Left colon (tissue), 2 donors: ENCODE measurements at places on chromosomes 11 and 22. TPM values are rescaled to one million over a fixed set of nuclear protein-coding genes. Genes with fewer than 3 reads are reported as not detected.

- DNase-seq: peak; percentile 26
Measured at GRCh38 chr22:30424534-30425326, 838 bp upstream of the MTFP1 start.

Gene OR10G6
- not detected for total RNA-seq

DNA sequence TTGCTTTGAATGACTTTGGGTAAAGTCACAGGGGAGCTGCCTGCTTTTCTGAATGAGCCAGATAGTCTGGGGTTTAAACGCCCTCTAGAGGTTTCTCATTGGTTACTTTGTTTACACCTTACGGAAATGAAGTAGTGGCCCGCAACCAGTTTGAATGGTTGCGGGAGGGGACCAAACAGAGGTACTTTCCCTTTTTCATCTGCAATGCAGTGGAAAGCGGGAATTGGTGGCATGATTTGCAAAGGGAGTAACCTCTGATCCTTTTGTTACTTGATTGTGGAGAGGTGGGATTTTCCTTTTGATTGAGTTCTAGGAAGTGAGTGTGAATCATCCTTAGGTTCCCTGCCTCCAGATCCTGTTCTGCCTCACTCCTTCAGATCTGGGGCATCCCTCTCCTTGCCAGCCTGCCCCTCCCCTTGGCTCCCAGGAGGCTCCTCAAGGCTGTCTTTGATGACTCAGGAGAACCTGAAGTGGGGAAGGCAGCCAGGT, 15.9 kb upstream of the GLYATL1 start:
- no peak for DNase-seq

DNA sequence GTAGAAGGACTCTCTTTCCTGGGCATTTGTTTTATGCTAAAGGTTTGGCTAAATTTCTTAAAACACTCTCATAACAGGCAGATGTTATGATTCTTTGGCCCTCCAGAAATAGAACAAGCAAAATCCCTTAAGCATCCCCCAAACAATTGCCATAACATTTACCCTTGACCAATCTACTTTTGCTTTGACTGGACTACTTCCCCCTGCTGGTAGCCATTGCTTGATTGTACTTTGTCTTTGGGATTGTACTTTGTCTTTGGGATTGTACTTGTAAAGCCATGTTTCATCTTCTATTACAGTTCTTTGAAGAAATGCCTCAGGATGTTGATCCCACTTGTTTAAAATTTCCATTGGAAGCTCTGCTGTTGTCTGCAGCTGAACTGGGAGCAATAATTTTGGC, 53.3 kb upstream of the GLYAT start:
- DNase-seq: no peak

- no peak for DNase-seq
Measured at GRCh38 chr22:32752816-32753520, 48.5 kb upstream of the TIMP3 start.

DNA sequence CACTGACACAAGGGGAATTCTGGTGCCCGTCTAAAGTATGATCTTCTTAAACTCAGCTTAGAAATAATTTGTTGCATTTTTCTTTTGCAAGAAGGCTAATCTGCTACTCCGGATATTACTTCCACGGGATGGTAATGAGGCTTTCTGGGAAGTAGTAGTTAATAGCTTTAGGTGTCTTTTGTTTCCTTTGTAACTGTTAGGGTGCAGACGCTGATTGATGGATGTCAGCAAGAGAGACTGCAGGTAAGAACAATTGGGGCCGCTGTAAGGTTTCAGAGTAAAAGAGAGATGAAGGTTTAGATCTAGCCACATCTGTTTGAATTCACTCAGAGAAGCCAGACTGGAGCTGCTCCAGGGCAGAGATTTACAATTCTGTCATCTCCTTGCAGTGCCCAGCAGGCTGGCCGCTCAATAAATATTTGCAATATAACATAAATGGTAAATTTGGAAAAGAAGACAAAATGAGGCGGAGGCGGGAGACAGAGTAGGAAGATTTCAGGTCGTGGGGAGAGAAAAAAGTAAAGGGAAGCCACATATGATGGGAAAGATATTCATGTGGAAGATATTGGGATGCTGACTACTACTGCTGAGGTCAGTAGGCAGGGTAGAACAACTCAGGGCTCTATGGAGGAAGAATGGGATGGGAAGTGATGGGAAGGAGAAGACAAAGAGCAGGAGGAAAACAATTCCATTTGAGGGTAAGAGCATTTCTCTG, 320.5 kb downstream of the AASDHPPT start:
- no peak for DNase-seq

DNA sequence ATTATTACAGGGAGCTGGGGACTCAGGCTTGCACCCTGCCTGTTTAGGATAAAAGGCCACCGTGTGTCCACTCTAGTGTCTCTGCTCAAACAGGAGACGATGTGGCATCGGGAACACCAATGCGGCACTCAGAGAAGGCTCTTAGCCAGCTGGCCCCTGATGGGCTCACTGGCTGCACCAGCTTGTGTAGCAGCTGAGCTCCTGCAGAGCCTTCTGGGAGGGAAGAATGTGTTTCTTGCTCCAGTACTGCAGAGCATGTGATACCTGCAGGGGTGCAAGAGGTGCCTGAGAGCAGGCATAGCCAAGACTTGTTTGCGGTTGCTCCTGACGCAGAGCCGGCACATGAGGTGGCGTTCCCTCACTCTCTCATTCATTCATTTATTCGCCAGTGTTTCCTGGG, 44.4 kb upstream of the KCNQ1OT1 start:
- peak; percentile 8 for DNase-seq

DNA sequence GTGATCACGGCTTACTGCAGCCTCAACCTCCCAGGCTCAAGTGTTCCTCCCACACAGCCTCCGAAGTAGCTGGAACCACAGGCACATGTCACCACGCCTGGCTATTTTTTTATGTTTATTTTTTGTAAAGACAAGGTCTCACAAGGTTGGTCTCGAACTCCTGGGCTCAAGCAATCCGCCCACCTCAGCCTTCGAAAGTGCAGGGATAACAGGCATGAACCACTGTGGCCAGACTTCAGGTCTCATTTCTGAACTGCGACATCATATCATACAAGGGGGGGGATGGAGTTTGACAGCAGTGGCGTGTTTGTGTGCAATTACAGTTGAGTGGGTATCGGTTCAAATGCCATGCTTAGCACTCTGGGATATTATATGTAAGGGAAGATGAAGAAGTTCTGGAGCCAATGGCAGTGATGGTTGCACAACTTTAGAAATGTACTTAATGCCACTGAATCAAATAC, 6.9 kb downstream of the NAALADL1 start:
- no peak for DNase-seq

DNA sequence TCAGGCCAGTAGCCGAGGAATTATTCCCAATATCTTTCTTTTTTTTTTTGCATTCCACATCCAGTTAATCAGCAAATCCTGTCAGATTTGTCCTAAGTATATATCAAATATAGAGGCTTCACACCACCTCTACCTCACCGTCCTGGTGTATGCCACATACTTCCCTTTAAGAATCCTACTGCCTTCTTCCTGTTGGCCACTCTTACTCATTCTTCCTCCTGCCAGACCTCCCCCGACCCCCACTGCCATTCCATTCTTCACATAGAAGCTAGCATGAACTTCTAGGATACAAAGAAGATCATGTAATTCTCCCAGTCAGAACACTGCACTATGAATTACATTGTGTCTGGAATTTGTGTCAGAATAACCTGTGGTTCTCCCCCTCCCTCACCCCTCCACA, 89.5 kb downstream of the TRIM44 start:
- DNase-seq: no peak

DNA sequence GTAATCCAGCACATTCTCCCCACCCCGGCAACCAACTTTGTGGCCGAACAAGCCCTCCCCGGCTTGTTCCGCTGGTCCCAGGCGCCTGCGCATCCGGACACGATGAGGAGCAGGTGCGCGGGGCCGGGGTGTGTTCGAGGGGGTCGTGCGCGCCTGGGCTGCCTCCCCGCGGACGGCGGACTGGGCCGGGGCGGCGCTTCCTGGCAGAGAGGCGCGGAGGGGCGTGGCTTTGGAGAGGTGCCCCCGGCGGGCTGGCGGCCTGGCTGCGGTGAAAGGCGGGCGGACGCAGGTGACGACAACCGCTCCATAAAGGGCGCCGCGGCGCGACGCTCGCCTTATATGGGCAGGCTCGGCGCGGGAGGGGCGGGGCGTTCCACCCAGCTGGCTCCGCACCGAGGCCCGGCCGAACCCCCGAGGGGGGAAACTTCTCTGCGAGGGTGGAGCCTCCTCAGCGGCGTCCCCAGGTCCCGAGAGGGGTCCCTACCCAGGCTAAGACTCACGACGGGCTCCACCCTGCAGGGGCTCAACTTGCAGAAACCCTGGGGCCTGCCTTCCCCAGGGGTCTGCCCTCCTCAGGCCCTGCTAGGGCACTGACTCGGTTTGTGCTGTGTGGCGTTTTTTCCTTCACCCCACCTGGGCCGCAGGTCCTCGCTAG, 26.4 kb downstream of the TXN2 start:
- peak; percentile 99 for DNase-seq

GRCh38 chr11:63870351-63871140, 31.6 kb downstream of the MARK2 start:
- DNase-seq: no peak

Gene OR2AG1
- not detected for total RNA-seq
